ENCODE measurements at places on chromosomes 6 and 20. TPM values are rescaled to one million over a fixed set of nuclear protein-coding genes. Genes with fewer than 3 reads are reported as not detected.

DNA sequence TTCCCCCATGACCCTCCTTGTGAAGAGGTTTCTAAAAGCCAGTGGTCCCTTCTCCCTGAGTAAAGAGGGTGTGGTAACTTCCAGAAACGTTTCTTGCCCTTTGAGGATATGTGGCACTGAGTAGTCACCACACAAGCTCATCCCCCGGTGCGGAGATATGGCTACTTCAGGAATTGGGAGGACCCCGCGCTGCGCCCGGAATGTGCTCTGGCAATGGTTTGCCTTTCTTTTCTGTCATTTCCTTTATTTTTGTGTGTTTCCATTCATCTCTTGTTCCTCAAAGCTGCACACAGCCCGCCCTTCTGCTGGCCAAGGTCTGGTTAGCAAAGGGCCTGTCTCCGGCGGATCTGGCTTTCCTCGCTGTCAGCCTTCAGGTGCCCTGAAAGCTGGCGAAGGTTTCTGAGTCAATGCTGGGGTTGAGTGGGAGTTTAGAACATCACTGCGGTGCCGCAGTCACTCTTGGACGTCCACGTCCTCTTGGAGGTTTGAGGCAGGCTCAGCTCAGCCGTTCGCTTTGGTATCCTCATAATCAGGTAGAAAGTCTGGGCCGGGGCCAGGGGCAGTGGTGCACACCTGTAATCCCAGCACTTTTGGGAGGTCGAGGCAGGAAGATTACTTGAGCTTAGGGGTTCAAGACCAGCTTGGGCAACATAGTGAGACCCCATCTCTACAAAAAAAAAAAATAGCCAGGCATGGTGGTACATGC lies 67.2 kb downstream of the TCP11 start:
- no peak overlapping the region for H3K4me3 ChIP-seq
- no peaks in the 10 kb centered on the region for H3K27me3 ChIP-seq
- no peak overlapping the region for H3K27ac ChIP-seq
- H3K36me3 ChIP-seq: peaks cover 40% of the 10 kb centered on the region
- H3K4me1 ChIP-seq: no peaks in the 10 kb centered on the region

DNA sequence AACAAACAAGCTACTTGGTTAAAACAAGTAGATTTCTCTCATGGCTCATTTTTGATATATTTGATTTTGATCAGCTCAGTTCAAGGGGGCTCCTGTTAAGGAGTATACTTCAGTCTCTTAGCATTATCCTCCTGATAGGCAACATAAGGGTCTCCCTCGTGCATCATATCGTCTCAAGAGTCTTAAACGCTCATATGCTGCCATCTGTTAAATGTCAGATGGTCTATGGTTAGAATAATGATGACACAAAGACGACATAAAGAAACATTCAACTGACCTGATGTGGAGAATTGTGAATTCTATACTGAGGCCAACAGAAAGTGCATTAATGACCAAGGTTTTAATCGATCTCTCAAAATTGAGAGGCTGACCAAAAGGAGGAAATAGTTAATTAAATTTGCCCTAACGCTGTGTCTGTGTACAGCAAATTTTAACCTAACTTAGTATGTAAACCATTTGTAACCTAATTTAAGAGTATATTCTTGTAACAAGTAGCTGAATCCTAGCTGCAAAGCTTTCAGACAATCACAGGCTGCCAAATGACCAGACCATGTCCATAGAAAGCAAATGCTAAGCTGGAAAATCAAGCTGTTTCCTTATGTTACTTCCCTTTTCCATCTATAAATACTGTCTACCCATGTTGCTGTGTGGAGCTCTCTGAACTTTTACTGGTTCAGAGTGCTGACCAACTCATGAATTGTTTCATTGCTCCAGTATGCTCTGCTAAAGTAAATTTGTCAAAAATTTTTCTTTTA lies 1688.5 kb downstream of the GRIK2 start:
- no peaks in the 10 kb centered on the region for H3K27me3 ChIP-seq
- no peak for DNase-seq
- no peak overlapping the region for H3K27ac ChIP-seq

- peaks cover 32% of the 10 kb centered on the region for H3K4me1 ChIP-seq
- peak overlapping the region; percentile 92 for H3K4me3 ChIP-seq
- DNase-seq: no peak
Measured at GRCh38 chr6:36546308-36546919, 865 bp downstream of the STK38 start.

DNA sequence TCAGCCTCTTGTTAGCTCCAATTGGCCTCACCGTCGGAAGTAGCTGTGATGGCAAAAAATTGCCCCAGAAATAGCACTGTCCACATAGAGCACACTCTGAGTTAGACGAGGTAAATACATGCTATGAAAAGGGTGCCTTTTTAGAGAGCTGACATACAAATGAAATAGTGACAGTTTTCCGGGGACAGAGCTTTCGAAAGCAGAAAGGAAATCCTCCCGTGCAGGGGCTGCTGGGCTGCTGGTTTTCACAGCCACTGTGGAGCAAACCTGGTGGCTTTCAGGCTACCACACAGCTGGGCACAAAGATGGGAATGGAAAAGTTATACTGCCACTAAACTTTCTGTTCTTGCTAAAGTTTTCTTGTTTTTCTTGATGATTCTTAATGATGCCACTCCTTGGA lies 8.3 kb downstream of the SLPI start:
- no peaks in the 10 kb centered on the region for H3K36me3 ChIP-seq
- H3K27ac ChIP-seq: no peak overlapping the region
- H3K4me1 ChIP-seq: no peaks in the 10 kb centered on the region
- no peak overlapping the region for H3K4me3 ChIP-seq
- DNase-seq: no peak

- no peak overlapping the region for H3K27ac ChIP-seq
- H3K36me3 ChIP-seq: peaks cover 15% of the 10 kb centered on the region
- no peaks in the 10 kb centered on the region for H3K27me3 ChIP-seq
- no peak overlapping the region for H3K4me3 ChIP-seq
- no peaks in the 10 kb centered on the region for H3K4me1 ChIP-seq
- no peak for DNase-seq
Measured at GRCh38 chr6:105373481-105373880, 29.4 kb downstream of the PREP start.

DNA sequence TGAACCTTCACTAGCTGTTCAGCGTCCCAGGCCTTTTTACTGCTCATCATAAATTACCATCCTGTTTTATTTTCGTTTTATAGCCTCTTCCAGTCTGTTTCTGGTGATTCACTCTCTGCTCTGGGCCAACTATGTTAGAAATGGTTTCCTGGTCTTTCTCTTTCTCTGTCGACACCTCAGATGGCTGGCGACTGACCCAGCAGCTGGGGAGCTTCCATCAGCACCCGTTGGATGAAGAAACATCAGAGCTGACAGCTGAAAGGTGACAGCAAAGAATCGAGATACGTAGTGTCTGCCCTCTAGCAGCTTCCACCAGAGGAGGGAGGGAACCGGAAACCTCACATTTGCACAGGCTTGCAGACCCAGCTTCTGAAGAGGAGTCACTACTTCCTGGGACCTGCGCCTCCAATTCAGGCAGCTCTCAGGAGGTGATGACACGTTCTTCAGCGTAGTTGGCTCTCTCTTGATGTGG lies 82.9 kb upstream of the MLN start:
- H3K4me3 ChIP-seq: no peak overlapping the region
- H3K4me1 ChIP-seq: no peaks in the 10 kb centered on the region
- H3K36me3 ChIP-seq: no peaks in the 10 kb centered on the region
- no peak overlapping the region for H3K27ac ChIP-seq

The MYH7B gene
- total RNA-seq: 0.14 TPM

The TGM3 gene
- not detected for total RNA-seq

- no peak within 1 kb of the TSS for H3K27ac ChIP-seq
- no peaks in the 10 kb centered on the region for H3K36me3 ChIP-seq
- H3K4me3 ChIP-seq: peak within 1 kb of the TSS; percentile 67
- no peak for DNase-seq
- peaks cover 22% of the 10 kb centered on the region for H3K4me1 ChIP-seq
Measured at GRCh38 chr6:36129941-36130666, at the start of gene MAPK13. MAPK13 (plus strand) TSS chr6:36130513; CDS start chr6:36130583, 70 bp downstream.

- H3K4me1 ChIP-seq: peaks cover 8% of the 10 kb centered on the region
- H3K36me3 ChIP-seq: peaks cover 21% of the 10 kb centered on the region
- DNase-seq: no peak
- no peak overlapping the region for H3K27ac ChIP-seq
- no peak overlapping the region for H3K4me3 ChIP-seq
Measured at GRCh38 chr6:157209865-157210530, 113.3 kb downstream of the TMEM242 start.

- H3K27me3 ChIP-seq: no peaks in the 10 kb centered on the region
- no peaks in the 10 kb centered on the region for H3K4me1 ChIP-seq
Measured at GRCh38 chr6:12150812-12151432, 138.8 kb downstream of the HIVEP1 start.

DNA sequence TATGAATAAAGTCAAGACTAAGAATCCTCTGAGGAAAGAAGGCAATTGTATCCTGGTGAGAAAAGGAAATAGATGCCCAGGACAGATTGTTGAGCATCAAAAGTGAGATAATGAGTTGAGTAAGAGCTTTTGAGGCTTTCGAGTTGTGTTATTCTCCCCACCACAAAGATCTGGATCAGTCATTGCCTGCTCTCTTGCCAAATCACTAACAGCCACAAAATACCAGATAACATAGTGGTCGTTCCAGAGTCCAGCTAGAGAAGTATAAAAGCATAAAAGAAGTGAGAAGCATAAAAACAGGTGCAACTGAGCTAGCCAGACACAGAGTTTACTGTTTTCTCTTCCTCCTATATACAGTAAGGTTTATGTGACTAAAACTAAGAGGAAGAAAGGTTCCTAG lies 4.9 kb downstream of the SPINT4 start:
- no peak overlapping the region for H3K27ac ChIP-seq
- H3K36me3 ChIP-seq: no peaks in the 10 kb centered on the region
- H3K27me3 ChIP-seq: no peaks in the 10 kb centered on the region
- DNase-seq: no peak

GRCh38 chr6:34248727-34249468 lies at the start of gene SMIM29:
SMIM29 (minus strand) TSS chr6:34249006; CDS start chr6:34247791, 1,215 bp downstream.
- H3K4me1 ChIP-seq: peaks cover 19% of the 10 kb centered on the region
- DNase-seq: peak; percentile 85
- H3K27ac ChIP-seq: peak within 1 kb of the TSS; percentile 85
- no peaks in the 10 kb centered on the region for H3K36me3 ChIP-seq

The FAM209B gene
- not detected for total RNA-seq

DNA sequence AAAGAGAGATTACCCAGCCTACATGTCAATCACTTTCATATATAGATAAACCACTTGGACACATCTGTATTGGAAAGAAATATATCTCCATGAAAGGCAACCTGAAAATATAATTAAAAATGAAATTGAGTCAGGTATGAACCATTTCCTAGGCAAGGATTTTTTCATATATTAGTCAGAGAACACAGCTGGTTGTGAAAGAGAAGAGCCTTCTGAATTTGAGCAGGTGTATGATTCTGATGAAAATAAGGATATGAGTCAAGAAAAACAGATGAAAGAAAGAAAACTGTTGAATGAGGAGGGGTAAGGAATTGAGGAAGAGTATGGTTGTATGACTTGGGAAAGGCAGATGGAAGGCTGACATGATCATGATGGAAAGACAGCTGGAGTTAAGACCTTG lies 441.1 kb downstream of the HAO1 start:
- no peaks in the 10 kb centered on the region for H3K27me3 ChIP-seq
- H3K4me1 ChIP-seq: peaks cover 9% of the 10 kb centered on the region
- no peaks in the 10 kb centered on the region for H3K36me3 ChIP-seq

The SLC35D3 gene
- total RNA-seq: not detected

DNA sequence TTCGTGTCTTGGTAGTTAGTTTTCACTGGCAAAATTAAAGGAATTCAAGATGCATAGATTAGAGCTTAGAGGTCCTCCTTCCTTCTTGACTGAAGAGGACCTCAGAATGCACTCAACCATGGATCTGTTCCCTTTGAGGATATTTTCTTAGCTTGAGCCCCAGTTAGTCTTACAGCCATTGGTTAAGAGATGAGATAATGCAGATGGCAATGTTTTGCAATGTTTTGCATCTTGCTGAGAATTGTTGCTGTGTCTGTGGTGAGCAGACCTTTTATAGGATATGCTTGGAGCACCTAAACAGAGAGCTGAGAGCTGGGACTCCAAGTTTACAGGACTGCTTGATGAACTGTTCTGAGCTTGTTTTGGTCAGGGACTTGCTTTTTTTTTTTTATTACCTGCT lies 107.5 kb downstream of the TMEM170B start:
- DNase-seq: no peak
- no peak overlapping the region for H3K4me3 ChIP-seq
- no peaks in the 10 kb centered on the region for H3K27me3 ChIP-seq

- H3K27ac ChIP-seq: no peak overlapping the region
- no peaks in the 10 kb centered on the region for H3K27me3 ChIP-seq
- no peaks in the 10 kb centered on the region for H3K36me3 ChIP-seq
Measured at GRCh38 chr6:161443848-161444247, 170.0 kb upstream of the AGPAT4 start.

- peak overlapping the region; percentile 43 for H3K4me3 ChIP-seq
- H3K4me1 ChIP-seq: peaks cover 25% of the 10 kb centered on the region
- no peak overlapping the region for H3K27ac ChIP-seq
- no peaks in the 10 kb centered on the region for H3K27me3 ChIP-seq
Measured at GRCh38 chr6:43492673-43493072, 15.3 kb downstream of the TJAP1 start.

The DLK2 gene
- total RNA-seq: not detected

The OPN5 gene
- not detected for total RNA-seq

The SLC44A4 gene
- total RNA-seq: not detected

DNA sequence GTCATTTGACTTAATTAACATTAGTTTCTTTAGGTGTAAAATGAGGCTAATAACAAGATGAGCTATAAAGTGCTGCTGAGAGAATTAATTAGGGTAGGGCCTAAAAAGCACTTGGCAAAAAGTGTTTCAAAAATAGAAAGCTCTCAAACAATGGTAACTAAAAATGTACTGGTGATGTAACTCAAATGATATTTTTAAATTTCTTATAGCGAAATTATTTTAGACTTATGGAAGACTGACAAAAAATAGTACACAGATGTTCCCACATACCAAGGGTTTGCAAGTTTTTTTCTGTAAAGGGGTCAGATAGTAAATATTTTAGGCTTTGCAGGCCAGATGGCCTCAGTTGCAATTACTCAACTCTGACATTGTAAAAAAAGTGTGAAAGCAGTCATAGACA lies 190.7 kb upstream of the UFL1 start:
- no peak for DNase-seq
- no peak overlapping the region for H3K27ac ChIP-seq
- no peak overlapping the region for H3K4me3 ChIP-seq
- H3K27me3 ChIP-seq: no peaks in the 10 kb centered on the region

GRCh38 chr6:56387621-56388414 lies 140.4 kb upstream of the COL21A1 start:
- no peak overlapping the region for H3K4me3 ChIP-seq
- DNase-seq: peak; percentile 21
- peak overlapping the region; percentile 50 for H3K27ac ChIP-seq
- H3K36me3 ChIP-seq: no peaks in the 10 kb centered on the region
- H3K27me3 ChIP-seq: no peaks in the 10 kb centered on the region
- peaks cover 37% of the 10 kb centered on the region for H3K4me1 ChIP-seq

- no peaks in the 10 kb centered on the region for H3K4me1 ChIP-seq
- no peaks in the 10 kb centered on the region for H3K27me3 ChIP-seq
- H3K27ac ChIP-seq: no peak overlapping the region
- DNase-seq: no peak
Measured at GRCh38 chr20:58639182-58640146, 11.6 kb upstream of the STX16 start.

The BACH2 gene
- 17.8 TPM for total RNA-seq

The ZNF165 gene
- total RNA-seq: not detected
